BJ (cell line): ENCODE measurements at places on chromosomes 5 and 9.

DNA sequence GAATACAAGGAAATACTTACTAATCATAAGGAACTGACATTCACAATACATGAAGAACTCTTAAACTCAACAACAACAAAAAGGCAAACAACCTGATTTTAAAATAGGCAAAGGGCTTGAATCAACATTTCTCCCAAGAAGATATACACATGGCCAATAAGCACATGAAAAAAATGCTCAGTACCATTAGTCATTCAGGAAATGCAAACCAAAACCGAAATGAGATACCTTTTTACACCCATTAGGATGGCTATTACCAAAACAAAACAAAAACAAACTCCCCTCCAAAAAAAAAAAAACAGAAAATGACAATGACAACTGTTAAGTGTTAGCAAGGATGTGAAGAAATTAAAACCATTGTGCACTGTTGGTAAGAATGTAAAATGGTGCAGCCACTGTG lies 104.1 kb upstream of the ZNF462 start:
- no peak for DNase-seq

DNA sequence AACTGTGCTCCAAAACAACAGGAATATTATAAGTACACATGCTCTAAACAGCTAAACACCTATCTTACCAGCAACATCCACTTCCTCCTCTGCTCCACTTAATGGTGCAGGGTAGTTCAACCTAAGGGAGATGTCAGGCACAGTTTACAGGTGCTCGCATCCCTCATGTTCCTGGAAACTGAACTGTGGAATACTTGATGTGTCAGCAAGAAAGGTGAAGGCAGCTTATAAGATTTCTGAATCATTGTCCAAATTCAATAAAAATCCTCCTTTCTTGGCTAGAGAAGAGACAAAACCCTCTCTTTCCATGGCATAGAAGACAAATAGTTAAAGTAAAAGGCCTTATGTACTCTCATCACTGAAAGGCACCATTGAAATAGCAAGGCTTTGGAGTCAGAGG lies 272.2 kb downstream of the FBXL7 start:
- no peak for DNase-seq

- no peak for DNase-seq
These were observed 8.8 kb downstream of the CLPTM1L start for GRCh38 chr5:1336106-1336561.

GRCh38 chr5:24621792-24622191 lies 23.0 kb downstream of the CDH10 start:
- no peak for DNase-seq

GRCh38 chr9:129109537-129109903 lies 1.1 kb downstream of the CRAT start:
- no peak for DNase-seq

DNA sequence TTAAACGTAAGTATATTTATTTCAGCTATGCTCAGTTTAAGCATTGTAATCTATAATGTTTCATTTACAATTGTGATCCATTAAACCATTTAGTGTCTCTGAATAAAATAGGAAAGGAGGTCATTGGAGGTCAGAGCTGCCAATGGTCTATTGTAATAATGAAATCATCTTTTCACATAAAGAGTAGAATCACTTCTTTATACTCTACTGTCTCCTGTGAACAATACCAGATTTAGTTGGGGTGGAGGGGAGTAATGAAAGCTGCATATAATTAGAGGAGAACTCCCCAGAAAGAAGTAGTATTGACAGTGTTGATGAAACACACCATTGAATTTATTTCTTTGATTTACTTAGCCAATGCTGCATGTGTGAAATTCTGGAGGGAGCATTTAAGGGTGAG lies 35.1 kb upstream of the ZFYVE16 start:
- no peak for DNase-seq

DNA sequence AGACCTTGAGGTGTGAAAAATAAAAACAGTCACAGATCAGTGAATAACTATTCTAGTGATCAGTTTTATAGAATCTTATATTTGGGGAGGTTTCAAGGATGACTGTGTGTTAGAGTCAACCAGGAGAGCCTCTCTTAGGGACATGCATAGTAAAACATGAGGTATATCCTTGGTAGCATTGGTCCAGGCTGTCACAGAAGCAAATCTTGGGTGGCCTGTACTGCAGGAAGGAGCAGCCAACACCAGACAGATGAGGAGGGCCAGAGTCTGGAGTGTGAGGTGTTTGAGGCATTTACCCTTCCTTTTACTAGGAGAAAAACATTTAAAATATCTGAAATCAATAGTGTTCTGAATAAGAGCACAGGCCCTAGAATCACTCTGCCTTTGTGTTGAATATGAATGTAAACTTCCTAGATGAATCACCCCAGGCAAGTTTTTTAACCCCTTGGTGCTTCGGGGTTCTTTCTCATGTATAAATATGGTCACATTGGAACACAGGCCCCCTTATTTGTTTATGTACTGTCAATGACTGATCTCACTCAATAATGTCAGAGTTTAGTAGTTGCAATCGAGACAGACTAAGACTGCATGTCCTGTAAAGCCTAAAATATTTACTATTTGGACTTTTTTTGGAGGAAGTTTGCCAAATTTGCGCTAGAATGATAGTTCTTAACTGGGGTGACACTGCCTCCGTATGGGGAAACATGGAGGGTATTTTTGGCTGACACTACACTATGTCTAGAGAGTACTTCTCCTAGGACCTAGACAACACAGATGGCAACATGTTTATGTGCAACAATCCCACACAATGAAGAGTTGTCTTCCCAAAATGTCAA lies 416.5 kb upstream of the POU5F2 start:
- DNase-seq: no peak

DNA sequence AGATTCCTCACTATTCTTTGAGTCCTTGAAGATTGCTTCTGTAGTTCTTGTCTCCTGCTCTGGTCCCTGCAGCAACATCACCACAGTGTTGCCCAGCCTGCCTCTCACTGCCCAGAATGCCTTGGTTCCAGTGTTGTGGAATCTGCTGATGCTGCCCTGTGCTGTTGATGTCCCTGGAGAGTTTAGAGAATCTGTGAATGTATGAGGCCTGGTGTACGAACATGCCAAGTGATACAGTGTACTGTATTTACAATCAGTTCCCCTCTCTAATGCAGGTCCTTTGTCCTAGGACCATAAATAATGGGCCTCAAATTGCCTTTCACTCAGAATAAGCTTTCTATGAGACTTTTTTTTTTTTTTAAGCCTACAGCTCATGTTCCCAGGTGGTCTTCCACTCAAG lies 8.2 kb downstream of the SV2C start:
- no peak for DNase-seq

DNA sequence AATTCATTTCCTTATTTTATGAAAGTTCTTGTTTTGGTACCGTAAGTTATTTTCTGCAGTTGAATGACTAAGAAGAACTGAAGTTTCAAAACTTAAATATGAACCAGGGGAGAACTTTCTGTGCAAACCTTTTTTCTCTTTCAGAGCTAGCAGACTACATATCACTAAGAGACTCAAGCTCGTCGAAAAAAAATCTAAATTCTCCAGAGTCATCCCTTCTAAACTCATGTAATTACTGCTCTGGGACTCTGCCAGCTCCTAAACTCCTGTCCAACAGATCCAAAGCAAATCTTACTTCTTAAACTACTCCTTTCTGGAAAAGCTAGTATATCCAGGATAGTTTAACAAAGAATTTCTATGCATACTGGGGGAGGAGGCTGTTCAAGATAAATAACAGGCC lies 87.0 kb upstream of the NR5A1 start:
- no peak for DNase-seq

DNA sequence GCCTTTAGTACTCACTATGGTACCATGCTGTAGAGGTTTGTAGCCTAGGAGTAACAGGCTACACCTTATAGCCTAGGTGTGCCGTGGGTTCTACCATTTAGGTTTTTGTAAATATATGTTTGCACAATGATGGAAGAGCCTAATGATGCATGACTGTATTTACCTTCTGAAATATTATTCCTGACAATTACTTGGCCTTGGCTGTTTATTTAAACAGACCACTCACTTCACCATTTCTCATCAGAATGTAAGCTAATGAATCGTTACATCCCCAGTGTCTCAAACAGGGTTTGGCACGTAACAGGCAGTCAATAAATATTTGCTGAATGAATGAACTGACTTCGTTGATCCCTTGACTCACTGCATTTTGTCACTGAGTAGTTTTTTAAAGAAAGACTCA lies 93.1 kb downstream of the MED27 start:
- no peak for DNase-seq

DNA sequence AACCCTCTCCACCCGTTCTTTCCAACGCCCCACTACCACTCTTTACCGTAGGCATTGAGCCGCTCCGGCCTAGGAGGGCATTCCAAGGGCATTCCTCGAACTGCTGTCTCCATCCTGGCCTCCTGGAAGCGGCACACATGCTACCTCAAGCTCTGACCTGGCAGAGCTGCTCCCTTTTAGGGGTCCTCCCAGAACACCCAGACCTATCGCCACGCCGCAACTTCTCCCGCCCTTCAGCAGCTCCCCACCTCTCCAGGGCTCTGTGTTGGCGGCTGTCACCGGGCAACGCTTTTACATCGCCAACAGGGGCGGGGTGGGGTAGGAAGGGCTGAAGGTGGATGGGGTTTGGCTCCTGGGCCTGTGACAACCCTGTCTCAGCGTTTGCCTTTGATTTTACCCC lies 4.6 kb upstream of the MYORG start:
- DNase-seq: no peak

GRCh38 chr5:80541392-80541791 lies 28.7 kb downstream of the ANKRD34B start:
- no peak for DNase-seq

GRCh38 chr5:68007451-68007850 lies 208.1 kb upstream of the PIK3R1 start:
- DNase-seq: no peak
